Eye (tissue), 1 donor: ENCODE measurements at places on chromosomes 4 and X.

- no peak for DNase-seq
Observed at GRCh38 chr4:102180046-102180445, 165.2 kb downstream of the SLC39A8 start.

GRCh38 chr4:99131378-99131777, 12.7 kb downstream of the ADH4 start:
- DNase-seq: no peak

DNA sequence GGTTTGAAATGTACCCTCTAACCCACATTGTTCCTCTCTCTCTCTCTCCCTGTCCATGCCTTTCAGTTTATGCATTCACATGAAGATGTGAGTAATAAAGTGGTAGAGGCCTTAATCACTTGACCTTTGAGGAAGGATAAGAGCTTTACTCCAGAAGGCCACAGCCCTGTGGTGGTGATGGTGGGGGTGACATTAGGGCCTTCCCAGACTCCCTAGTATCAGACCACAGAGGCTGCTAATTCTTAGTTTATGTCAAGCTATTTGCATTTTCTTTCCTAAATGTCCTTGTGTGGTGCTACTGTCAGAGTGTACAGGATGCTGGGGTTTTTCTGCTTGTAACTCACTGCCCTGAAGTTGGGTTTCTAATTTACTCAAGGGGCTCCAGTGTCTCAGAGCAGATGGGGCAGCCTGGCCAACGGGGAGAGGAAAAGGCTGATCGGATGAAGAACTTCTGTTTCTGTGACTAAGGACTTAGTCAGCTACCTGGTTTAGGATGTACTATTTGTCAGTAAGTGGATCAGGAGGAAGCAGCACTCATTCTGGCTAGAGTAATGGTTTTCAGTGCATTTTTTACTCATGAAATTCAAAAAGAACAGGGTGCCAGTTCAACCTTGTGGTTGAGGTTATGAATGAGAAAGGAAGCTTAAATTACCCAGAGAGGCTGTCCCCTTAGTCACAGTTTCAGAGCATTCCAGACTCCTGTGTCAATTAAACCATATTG, 509.6 kb upstream of the DIPK2B start:
- DNase-seq: no peak

DNA sequence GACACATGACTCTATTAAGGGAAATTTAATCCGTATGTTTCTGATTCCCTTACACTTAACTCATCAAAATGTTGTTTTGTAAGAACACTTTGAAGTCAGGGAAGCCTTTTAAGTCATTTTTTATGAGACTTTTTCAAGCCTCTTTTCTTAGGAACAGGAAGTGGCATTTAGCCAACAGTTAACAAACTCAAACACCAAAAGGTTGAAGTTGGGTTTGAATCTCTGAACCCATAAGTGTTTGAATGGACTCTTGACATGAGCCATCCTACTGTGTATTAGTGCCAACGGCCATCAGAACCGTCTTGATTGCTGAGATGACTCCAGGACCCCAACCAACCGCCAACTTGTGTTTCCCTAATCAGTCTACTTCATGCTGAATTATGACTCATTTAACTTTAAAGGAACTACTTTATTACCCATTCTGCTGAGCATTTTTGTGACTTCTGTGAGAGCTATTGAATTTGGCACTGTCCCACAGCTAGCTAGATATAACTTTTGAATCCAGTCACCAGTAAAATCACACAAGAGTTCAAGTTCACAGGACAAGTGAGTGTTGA, 209.1 kb upstream of the FAT1 start:
- DNase-seq: no peak

- DNase-seq: no peak
Observed at GRCh38 chr4:137076908-137077307, 455.4 kb downstream of the PCDH18 start.

DNA sequence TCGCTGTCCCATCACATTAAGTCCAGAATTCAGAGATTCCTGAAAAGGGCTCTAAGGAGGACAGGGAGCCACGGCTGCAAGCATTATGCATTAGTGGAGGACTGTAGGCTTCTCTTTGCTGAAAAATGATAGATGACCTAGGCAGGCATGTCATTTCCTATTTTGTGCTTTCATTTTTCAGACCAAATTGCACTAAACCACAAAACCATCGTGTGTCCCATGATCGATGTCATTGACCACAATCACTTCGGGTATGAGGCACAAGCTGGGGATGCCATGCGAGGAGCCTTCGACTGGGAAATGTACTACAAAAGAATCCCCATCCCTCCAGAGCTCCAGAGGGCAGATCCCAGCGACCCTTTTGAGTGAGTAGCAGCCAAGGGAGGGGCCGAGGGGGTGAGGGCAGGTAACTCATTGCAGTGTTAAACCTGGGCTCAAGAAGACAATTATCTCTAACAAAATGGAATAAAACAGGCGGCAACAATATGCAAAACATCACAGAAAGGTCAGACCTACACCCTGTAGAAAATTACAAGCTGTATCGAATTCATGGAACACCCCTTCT, 355.2 kb upstream of the GALNT7 start:
- DNase-seq: peak; percentile 88

- DNase-seq: peak; percentile 92
Observed at GRCh38 chr4:181756451-181757095, 486.6 kb upstream of the TENM3 start.

- DNase-seq: no peak
Observed at GRCh38 chrX:153845842-153846241, 15.5 kb upstream of the PDZD4 start.

DNA sequence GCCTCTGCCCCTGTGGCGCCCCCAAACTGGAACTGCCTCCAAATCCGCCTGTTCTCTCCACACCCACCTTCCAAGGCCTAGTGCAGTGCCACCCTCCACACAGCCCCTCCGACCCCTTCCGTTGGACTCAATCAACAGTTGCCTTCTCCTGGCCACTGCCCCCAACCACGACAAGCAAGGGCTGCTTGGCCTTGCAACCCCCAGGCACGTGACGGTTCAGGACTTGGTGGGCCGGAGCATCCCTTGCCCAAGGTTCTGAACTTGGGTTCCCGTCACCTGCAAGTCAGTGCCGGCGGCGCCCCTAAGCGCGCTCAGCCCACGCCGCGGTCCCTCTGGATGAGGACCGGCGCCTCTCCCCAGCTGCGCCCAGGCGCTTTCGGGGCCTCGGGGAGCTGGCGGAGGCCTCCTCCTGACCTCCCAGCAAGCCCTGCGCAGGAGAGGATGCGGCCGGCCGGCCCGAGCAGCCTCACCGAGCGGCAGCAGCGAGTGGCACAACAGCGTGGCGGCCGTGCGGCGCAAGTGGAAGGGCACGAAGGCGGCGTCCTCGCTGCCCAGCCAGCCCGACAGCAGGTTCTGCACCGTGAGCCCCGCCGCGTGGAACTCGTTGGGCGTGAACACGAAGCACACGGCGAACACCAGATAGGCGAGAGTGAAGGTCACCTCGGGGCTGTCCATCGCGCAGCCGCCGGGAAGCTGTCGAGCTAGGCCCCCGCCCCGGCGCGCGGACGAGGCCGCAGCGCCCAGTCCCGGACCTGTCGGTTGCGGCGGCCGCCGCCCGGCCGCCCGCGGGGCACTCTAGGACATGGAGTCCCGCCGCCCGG, 750 bp downstream of the TMEM129 start:
- peak; percentile 72 for DNase-seq

DNA sequence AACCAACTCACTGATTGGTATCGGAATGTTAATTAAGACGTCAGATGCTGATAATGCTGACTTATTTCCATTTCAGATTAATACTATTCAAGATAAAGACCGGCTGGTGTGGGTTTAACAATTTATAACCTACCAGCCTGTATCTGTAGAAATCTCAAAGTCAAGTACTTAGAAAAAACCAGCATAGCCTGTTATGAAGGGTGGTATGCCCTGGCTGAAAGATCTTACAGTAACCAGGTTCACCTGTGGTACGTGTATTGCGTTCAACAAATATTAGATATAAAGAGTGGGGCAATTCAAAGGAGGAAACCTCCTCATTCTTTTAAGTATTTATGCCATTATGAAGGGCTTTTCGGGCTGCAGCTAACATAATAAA, 240.8 kb upstream of the ANXA3 start:
- DNase-seq: no peak

DNA sequence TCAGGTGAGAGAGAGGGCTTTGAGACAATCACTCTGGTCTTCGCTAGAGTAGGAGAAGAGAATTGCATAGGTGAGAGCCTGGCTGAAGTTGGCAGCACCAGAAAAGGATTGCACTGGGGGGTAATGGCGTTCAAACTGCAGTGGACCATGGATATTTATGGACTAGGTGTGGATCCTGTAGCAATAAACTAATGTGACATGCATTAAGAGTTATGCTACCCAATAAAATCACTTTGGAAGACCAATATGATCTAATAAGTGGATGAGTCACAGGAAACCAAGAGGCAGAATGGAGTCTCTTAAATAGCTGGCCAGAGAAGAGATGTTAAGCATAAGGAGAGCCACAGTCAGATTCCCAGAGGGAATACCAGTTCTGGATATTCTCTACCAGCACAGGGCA, 259.8 kb downstream of the FBXO8 start:
- DNase-seq: no peak

DNA sequence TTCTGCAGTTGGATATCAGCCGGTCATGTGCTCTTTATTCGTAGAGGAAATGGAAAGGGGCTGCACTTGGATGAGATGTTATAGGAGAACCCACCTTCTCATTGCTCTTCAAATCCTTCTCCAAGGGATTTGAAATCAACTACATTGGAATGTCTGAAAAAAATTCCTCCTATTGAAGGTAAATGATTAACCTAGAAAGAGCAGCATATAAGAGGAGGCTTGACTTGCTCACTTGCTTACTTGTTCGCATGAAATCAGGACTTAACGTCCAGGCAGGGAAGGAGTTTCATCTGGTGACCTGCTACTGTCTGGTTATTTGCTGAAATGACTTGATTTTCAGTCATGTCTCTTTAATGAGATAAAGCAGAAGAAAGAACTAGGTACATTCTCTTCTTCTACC, 338.4 kb upstream of the NOCT start:
- DNase-seq: no peak

DNA sequence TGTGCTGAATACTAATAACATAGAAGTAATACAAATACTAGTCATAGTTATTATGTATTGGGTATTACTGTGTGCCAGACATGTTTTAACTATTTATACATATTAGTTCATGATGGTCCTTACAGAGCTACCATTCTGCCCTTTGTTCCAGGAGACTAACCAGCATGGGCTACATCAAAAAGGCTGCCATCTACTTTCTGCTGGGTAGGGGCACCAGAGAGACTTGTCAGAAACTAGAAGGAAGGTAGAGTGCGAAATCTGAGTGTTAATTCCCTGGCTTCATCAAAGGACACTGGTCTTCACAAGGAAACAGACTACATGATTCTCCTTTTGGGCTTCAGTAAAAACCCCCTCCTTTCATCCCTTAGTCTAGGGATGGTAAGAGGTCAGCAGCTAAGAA, 347.8 kb downstream of the GBA3 start:
- no peak for DNase-seq

- DNase-seq: no peak
Observed at GRCh38 chrX:148599404-148599803, 99.0 kb downstream of the AFF2 start.

DNA sequence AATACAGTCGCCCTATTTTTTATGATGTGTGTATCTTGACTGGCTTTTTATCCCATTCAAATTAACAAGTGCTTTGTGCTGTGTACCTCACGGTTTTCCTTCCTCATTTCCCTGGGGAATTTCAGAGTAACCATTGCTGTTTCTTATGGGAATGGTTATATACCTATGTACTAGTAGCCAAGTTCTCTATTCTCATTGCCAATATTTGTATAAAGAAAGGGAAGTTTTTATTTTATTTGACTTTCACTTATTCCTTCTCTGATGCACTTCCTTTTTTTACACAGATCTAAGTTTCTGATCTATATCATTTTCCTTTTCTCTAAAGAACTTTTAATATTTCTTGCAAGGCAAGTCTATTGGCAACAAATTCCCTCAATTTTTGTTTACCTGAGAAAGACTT, 181.3 kb downstream of the SOWAHB start:
- DNase-seq: no peak

GRCh38 chr4:10063544-10064300, 42.4 kb upstream of the SLC2A9 start:
- DNase-seq: peak; percentile 88

GRCh38 chr4:84651499-84651898, 68.6 kb downstream of the CDS1 start:
- no peak for DNase-seq

DNA sequence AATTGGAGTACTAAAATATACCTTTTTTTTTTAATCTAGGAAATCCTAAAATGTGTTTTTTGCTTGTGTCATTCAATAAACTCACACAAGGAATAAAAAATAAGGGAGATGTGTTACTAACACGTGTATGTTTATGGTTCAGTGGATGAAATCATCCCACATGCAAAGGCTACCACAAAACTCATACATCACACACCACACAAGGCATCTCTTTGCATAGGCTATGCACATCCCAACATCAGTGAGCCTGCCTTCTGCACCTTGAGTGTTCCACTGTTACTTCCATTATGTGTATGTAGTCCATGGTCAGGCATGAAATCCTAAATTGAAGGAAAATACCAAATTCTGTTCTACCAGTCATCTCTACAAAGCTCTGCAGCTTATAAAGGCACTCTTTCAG, 213.1 kb downstream of the DCTD start:
- DNase-seq: no peak

GRCh38 chr4:85828027-85828890, 353.3 kb downstream of the ARHGAP24 start:
- DNase-seq: peak; percentile 57

DNA sequence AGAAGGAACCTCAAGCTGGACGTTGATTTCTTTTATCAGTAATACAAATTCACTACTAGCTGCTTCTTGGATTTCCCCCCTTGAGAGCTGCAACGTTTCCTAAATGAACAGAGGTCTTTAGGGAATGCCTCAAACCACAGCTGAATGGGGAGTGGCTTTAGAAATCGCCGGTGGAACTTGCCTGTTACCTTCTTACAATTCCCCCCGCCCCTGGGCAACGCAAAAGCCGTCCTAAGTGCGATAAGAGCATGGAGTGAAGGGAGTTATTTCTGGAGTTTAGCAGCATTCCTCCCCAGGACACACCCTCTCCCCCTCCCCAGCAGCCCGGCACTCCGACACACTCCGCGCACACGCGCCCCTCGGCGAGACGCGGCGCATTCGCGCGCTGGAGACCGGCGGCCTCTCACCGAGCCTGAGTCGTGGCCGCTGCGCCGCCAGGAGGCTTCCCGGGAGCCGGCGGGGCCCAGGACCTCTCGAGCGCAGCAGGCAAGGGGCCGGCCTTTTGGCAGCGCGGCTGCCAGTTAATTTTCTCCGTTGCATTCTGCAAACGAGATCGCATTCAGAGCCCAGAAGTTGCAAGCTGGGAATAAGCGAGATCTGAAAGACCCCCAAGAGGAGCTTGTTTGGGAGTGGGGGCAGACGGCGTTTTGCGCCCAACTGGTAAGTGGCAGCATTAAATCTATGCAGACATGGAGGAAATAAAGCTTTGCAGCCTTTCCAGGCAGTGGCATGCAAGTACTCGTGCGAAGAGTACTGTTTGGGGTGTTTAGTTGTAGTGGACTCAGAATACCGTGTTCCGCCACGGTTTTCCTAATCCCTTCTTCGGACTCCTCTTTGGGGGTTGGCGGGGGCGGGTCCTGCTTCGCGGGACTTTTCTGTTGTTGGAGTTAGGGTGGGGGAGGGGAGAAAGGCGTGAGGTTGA, 134.7 kb downstream of the PALLD start:
- peak; percentile 91 for DNase-seq

- DNase-seq: no peak
Observed at GRCh38 chrX:21193196-21193595, 181.0 kb upstream of the CNKSR2 start.
